ENCODE measurements at places on chromosomes 7 and 10.

GRCh38 chr10:76778914-76779795 is 858.5 kb downstream of the KCNMA1 start:
- no peak for DNase-seq

DNA sequence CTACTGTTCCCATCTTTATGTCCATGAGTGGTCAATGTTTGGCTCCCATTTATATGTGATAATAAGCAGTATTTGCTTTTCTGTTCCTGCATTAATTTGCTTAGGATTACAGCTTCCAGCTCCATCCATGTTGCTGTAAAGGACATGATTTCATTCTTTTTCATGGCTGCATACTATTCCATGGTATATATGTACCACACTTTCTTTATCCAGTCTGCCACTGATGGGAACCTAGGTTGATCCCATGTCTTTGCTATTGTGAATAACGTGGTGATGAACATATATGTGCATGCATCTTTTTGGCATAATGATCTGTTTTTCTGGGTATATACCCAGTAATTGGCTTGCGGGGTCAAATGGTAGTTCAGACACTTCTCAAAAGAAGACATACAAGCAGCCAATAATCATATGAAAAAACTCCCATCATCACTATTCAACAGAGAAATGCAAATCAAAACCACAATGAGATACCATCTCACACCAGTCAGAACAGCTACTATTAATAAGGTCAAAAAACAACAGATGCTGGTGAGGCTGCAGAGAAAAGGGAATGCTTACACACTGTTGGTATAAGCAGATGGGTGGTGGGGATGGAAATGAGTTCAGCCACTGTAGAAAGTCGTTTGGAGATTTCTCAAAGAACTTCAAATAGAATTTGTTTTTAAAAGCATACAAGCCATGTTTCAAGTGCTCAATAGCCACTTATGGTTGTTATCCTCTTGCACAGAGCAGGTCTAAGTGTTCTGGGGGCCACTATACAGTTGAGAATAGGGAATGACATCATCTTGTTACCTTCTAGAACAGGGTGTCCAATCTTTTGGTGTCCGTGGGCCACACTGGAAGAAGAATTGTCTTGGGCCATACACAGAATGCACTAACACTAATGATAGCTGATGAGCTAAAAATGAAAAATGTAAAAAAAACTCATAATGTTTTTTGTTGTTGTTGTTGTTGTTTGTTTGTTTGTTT is 23.2 kb upstream of the SDK1 start:
- DNase-seq = no peak

- no peak for DNase-seq
Observed at GRCh38 chr10:131001438-131001837, 310.1 kb downstream of the TCERG1L start.

GRCh38 chr7:91880016-91880412 is 488 bp downstream of the MTERF1 start:
- no peak for DNase-seq

DNA sequence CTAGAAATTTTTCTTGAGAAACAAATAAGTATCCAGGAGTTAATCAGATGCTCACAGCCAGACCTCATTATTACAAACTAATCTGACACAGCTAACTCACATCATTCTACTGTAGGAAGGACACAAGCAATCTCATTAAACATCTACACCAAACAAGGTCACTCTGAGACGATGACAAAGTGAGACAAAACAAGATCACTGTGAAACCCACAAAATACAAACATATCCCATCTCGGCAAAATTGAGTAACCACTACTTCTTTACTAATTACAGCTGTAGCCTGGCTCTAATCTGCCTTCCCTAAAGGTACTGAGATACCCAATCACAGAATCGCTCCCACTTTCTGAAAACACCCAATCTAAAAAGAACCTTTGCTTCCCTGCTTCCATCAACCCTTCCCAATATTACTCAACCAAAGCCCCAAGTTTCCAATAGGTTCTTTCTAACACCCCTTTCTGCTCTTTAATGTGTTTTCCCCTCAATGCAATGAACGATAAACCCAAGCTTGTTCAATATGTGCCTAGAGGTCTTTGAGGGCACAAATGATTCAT is 26.9 kb downstream of the CCDC6 start:
- no peak for DNase-seq

GRCh38 chr7:94440451-94441039 is 45.9 kb downstream of the COL1A2 start:
- DNase-seq = no peak

- DNase-seq = peak; percentile 81
Observed at GRCh38 chr7:56083150-56083785, 9.5 kb downstream of the PHKG1 start.

DNA sequence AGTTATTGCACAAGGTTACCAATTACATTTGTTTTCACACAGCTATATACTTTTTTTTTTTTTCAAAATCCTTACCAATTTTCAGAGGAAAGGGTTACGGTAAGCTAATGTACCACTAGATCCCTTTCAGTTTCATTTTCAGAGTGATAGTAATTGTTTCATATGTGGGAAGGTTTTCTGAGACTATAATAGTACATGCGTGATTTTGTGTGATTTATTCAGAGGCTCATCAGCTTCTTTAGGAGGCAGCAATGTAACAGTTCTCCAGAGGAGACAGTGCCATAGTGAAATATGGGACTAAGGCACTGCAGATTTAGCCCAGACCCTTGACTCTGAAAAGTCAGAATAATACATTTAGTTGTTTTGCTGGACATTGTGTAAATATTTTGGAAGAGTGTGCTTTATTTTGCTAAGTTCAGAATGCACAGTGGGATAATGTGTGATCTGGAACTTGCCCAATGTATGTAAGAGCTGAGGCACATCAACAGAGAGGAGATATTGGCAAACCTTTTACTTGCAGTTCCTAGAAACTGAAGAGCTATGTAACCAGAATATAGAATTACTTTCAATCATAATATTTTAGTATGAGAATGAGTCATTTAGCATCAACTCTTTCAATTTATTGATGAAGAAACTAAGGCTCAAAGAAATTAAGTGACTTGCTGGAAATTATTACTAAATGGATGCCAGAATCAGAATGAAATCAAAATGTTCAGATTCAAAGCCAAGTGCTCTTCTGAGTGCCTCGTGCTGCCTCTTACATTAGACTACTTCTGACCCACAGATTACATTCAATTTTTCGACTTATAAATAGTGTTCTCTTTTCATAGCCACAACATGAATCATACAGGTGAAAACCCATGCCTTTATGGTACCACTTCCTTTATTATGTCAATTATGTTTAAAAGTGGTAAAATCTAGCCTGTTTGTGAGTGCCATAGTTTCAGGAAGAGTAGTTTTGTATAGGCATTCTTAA is 207.7 kb upstream of the TEX47 start:
- no peak for DNase-seq

DNA sequence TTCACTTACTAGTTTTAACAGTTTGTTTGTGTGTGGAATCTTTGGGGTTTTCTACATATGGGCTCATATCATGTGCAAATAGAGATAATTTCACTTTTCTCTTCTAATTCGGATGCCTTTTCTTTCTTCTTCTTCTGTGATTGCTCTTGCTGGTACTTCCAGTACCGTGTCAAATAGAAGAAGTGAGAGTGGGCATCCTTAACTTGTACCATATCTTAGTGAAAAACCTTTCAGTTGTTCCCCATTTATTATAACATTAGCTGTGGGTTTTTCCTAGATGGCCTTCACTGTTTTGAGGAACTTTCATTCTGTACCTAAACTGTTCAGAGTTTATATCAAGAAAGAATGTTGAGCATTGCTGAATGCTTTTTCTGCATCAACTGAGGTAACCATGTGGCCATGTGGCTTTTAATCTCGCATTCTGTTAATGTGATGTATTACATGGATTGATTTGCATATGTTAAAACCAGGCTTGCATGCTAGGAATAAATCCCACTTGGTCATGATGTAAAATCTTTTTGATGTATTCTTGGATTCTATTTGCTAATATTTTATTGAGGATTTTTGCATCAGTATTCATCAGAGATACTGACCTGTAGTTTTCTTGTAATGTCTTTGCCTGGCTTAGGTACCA is 78.7 kb downstream of the FAM107B start:
- no peak for DNase-seq

- no peak for DNase-seq
Observed at GRCh38 chr10:118595598-118596425, at the start of gene PRLHR. Gene PRLHR, minus strand, starts transcription at chr10:118595648. Its CDS starts 404 bp downstream, at chr10:118595244.

DNA sequence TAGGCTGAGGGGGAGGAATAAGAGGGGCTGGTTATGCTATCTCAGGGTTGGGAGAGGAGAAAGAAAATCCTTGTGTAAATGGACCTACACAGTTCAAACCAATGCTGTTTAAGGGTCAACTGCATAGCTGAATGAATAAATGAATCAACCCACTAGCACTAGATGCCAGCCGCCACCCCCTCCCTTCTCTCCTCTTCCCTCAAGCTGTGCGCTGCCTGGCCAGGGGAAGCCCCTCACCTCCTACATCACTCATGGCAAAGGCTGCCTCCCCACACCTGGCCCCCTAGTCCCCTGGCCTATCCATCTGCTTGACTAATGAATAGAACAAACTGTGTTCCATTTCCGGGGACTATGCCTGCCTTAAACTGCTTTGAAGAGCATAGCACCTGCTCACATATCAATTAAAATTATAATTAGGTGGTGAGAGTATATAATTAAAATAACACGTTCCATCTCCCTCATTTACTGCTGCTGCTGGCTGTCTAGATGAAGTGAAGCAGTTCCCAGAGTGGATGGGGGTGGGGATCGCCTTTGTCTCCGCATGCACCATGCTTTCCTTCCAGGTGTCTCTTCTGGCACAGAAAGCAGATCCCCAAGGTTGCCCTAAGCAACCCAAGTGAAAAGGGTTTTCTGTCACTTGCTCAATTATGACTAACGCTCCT is 32.6 kb downstream of the GRID1 start:
- no peak for DNase-seq

DNA sequence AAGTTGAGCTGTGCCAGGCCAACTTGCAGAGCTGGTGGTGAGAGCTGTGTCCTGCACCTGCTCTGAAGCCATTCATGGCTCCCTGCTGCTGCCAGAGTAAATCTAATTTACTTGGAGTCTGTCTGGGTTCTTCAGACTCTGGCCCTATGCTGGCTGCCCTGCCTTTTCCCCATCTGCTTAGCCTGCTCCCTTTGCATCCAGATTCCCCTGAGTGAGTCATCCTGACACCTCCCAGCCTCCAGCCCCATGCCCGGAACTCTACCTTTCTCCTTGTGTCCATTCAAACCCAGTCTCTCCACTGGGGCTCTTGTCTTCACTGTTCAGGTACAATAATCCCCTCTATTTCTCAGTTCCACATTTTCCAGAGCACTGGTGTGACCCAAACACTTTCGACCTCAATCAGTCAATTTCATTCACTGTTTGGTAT is 434.4 kb upstream of the ZMIZ1 start:
- DNase-seq = no peak

GRCh38 chr7:80386686-80387085 is 125.2 kb downstream of the GNAT3 start:
- no peak for DNase-seq

- DNase-seq = no peak
Observed at GRCh38 chr7:124489082-124489819, 276.3 kb downstream of the GPR37 start.

DNA sequence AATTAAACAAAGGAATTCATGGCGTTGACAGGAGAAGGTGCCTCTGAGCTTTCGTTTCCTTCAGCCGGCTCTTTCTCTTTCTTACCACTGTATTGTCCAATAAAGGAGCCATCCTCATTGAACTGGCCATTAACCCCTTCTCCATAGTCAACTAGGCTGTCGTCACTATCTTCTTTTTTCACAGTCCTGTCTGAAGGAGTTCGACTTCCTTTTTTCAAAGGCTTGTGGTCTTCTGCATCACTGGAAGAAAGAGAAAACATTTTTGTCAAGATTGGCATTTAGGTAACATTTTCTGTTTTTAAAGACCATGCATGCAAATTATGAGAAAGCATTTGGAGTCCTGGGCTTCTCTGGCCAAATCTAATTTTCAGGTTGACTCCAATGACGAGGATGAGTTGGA is 19.7 kb upstream of the LAMB4 start:
- DNase-seq = no peak

DNA sequence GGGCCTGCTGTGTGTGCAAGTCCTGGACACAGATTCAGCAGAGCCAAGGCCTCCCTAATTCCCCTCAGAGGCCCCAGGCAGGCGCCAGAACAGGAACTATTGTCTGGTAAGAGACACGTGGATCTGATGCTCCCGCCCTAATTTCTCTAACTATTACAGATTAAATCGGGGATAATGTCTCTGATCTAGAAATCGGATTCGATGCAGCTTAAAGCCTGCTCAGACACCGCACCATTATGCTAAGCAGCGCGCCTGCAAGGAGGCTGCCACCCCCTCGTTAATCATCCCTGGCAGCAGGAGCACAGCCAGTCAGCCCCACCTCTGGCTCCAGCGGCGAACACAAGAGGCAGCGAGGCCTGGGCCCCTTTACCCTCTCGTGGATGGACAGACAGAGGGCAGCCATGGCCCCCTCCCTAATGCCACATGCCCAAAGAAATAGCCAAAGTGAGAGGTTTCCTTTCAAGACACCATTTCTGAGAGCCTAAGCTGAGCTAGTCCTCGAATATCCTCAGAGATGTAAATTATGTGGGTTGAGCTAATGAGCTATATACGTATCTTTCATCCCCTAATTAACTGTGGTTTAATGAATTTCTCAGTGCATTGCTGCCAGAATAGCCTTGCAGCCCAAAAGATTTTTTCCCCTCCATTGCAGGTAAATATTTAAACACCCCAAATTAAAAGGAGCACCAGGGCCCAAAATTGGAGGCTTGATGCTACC is 122.1 kb downstream of the GRID1 start:
- DNase-seq = no peak

GRCh38 chr10:62870866-62871265 is 54.7 kb upstream of the EGR2 start:
- no peak for DNase-seq
